ENCODE measurements at places on chromosomes 3 and 15. TPM values are rescaled to one million over a fixed set of nuclear protein-coding genes. Genes with fewer than 3 reads are reported as not detected.
A peak's percentile ranks its signal among the peaks of the same experiment; 100 is the strongest.

GRCh38 chr3:15858547-15859506 lies 61.0 kb upstream of the ANKRD28 start:
- no peaks in the 10 kb centered on the region for H3K36me3 ChIP-seq
- no peaks in the 10 kb centered on the region for H3K4me1 ChIP-seq
- H3K27me3 ChIP-seq: no peaks in the 10 kb centered on the region
- DNase-seq: peak; percentile 63

- DNase-seq: no peak
- H3K4me3 ChIP-seq: no peak overlapping the region
- no peaks in the 10 kb centered on the region for H3K36me3 ChIP-seq
- H3K27ac ChIP-seq: no peak overlapping the region
- no peaks in the 10 kb centered on the region for H3K27me3 ChIP-seq
Observed at GRCh38 chr15:44910981-44911625, 45.4 kb upstream of the TERB2 start.

GRCh38 chr3:4149296-4149695 lies 153.9 kb upstream of the SETMAR start:
- H3K4me1 ChIP-seq: no peaks in the 10 kb centered on the region
- H3K27me3 ChIP-seq: no peaks in the 10 kb centered on the region
- no peak overlapping the region for H3K4me3 ChIP-seq
- H3K36me3 ChIP-seq: no peaks in the 10 kb centered on the region

DNA sequence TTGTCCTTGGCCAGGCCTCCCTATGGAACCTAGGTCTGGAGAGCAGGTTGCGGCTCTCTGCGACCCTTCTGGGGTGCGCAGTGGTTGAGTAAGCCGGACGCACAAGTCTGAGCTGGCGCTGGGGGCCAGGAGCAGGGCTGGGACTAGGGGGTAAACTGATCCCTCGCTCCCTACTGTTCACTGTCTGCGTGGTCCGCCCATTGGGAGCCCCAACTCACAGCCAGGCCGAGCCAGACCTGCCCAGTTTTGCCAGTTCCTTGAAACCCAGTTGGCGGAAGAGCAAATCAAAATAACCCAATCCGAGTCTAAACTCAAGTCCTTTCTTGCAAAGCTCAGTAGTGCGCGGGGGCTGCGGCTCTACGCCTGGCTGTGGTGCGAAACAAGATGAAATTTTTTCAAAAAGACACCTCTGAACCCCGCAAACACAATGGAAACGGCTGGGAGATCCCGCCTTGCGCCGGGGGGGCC lies 17.5 kb downstream of the RGMA start:
- no peaks in the 10 kb centered on the region for H3K4me1 ChIP-seq
- no peak for DNase-seq
- H3K36me3 ChIP-seq: no peaks in the 10 kb centered on the region
- H3K27ac ChIP-seq: peak overlapping the region; percentile 86

Gene VILL
- 17.4 TPM for total RNA-seq

Gene OXTR
- 250 TPM for total RNA-seq

GRCh38 chr15:47296881-47297280 lies 420.4 kb upstream of the SEMA6D start:
- H3K36me3 ChIP-seq: no peaks in the 10 kb centered on the region
- peaks cover 15% of the 10 kb centered on the region for H3K4me1 ChIP-seq
- no peak overlapping the region for H3K4me3 ChIP-seq
- H3K27ac ChIP-seq: peak overlapping the region; percentile 65

Measured in breast epithelium (tissue), 4 donors.